Thymus (tissue), 14 donors: ENCODE measurements at places on chromosomes 3 and 15. TPM values are rescaled to one million over a fixed set of nuclear protein-coding genes. Genes with fewer than 3 reads are reported as not detected.

Gene LTF
- polyA plus RNA-seq, result 64.3 TPM

Gene UROC1
- 0.07 TPM for polyA plus RNA-seq

Gene TMCO5A
- 0.27 TPM for polyA plus RNA-seq

Gene SMCO1
- polyA plus RNA-seq, result 0.02 TPM

Gene NANOGP8
- polyA plus RNA-seq, result 0.05 TPM

Gene KCNAB1
- 4.0 TPM for polyA plus RNA-seq

Gene GCHFR
- 33.7 TPM for polyA plus RNA-seq

Gene INKA1
- 5.2 TPM for polyA plus RNA-seq

Gene GRK7
- polyA plus RNA-seq, result 0.14 TPM

Gene TXNRD3
- polyA plus RNA-seq, result 9.9 TPM

Gene GOLGA8J
- 0.05 TPM for polyA plus RNA-seq

Gene DAZL
- polyA plus RNA-seq, result 0.16 TPM

Gene ABI3BP
- polyA plus RNA-seq, result 5.7 TPM

Gene TP63
- polyA plus RNA-seq, result 47.1 TPM

Gene CFAP161
- 0.37 TPM for polyA plus RNA-seq

Gene C3orf20
- 0.02 TPM for polyA plus RNA-seq

Gene TOP2B
- polyA plus RNA-seq, result 122 TPM

Gene CFAP100
- 0.11 TPM for polyA plus RNA-seq

Gene GAP43
- 0.68 TPM for polyA plus RNA-seq

Gene NR1I2
- 0.21 TPM for polyA plus RNA-seq

Gene GPR27
- polyA plus RNA-seq, result 1.7 TPM

Gene CYP19A1
- polyA plus RNA-seq, result 2.2 TPM

Gene SFMBT1
- 6.2 TPM for polyA plus RNA-seq

Gene CD96
- 27.0 TPM for polyA plus RNA-seq

Gene SPESP1
- 3.8 TPM for polyA plus RNA-seq
